A549 treated with GW870086 at 1 μM for 4 hours (cell line): ENCODE measurements at places on chromosomes 2 and 18. TPM values are rescaled to one million over a fixed set of nuclear protein-coding genes. Genes with fewer than 3 reads are reported as not detected.

The RAPGEF4 gene
- total RNA-seq, result 0.09 to 0.69 TPM (median 0.28 TPM) in 5 replicates

The ZNF804A gene
- total RNA-seq, result not detected in 5 replicates

The LGALSL gene
- total RNA-seq, result 11.1 to 13.7 TPM (median 11.9 TPM) in 5 replicates

The SERPINB2 gene
- 0.07 TPM in 1 of 5 replicates, not detected in the others for total RNA-seq

The MERTK gene
- 1.5 to 2.2 TPM (median 1.7 TPM) in 5 replicates for total RNA-seq

The DAPL1 gene
- total RNA-seq, result not detected in 5 replicates

The CCDC121 gene
- total RNA-seq, result 2.5 to 4.7 TPM (median 4.2 TPM) in 5 replicates

The RAX gene
- total RNA-seq, result not detected in 5 replicates
